ENCODE measurements at places on chromosomes 7 and 10.
A peak's percentile ranks its signal among the peaks of the same experiment; 100 is the strongest.

- DNase-seq, result peak; percentile 65
These were observed at the start of gene FKBP9 for GRCh38 chr7:32957326-32958045. Gene FKBP9 (plus strand): TSS chr7:32957440. CDS start chr7:32957574, 134 bp downstream.

GRCh38 chr7:641269-641671 is 85.2 kb upstream of the DNAAF5 start:
- no peak for DNase-seq

GRCh38 chr10:541750-542371 is 147.6 kb downstream of the DIP2C start:
- DNase-seq, result peak; percentile 2

- DNase-seq, result no peak
These were observed 1.3 kb downstream of the KAT6B start for GRCh38 chr10:74827694-74828093.

- no peak for DNase-seq
These were observed 675.0 kb upstream of the ANKRD30A start for GRCh38 chr10:36450380-36450779.

DNA sequence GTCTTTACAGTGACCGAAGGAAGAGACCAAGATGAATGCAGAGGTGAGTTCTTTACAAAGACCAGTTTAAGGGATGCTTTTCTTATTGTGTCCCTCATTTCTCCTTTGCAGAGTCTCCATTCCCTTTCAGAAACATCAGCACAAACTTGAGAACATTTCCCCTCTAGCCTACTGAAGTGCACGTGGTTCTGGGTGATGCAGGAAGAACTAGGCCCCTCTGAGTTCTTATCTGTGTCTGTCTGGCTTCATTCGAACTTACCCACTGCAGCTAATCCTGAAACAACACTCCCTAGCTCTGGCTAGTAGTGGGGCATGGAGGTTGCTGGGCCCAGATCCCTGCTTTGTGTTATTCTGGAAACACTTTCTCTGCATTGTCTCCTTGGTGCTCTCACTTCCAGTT is 12.6 kb downstream of the BLVRA start:
- no peak for DNase-seq

GRCh38 chr10:91117505-91117904 is 103.0 kb upstream of the PCGF5 start:
- DNase-seq, result no peak

GRCh38 chr7:43166686-43167085 is 54.2 kb downstream of the HECW1 start:
- no peak for DNase-seq

DNA sequence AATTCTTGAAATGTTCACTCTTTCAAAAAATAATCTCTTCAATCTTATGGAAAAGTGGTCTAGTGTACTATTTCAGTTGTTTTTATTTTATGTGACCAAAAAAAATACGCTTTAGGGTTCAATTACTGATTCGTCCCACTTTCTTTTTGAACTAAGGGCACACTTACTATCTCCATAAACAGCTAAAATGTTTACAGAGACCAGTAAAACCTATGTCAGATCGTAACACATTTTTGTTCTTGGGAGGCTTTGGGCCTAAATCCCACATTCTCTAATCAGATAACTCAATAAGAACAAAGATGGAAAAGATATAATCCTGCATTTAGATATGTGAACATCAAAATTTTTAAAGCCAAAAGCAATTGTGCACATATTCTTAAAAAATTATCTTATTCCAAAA is 29.8 kb upstream of the EPC1 start:
- peak; percentile 9 for DNase-seq

GRCh38 chr7:12993025-12993424 is 305.6 kb downstream of the ARL4A start:
- no peak for DNase-seq

DNA sequence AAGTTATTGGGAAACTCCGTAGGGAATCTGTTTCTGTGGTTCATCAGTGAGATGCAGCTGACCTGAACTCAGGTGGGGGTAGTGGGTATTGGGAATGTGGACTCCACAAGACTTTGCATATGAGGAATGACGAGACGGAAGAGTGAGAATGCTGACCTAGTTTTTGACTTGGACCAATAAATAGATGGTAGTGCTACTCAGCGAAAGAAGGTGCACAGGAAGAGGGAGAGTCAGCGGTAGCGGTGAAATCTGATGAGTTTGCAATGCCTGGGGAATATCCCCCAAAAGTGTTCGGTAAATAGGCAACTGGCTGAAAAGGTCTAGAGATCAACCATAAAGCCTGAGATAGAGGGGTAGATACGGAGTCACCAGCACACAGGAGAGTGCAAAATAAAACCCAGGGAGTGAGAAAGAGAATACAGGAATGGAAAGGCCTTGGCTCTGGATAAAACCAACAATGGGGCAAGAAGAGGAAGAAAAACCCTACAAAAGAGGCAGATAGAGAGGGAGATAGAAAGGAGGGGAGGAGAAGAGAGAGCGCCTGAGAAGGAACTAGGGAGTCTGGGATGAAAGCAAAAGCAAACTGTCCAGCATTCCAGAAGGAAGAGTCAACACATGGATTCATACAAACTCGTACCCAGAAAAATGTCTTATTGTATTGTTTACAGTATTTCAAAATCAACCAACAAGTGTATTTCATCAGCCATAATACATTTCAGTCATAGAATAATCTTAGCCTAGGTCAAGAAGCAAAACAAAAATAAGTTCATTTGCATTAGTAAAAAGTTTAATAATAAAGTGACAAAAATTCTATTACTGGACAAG is 5.4 kb downstream of the ARHGAP21 start:
- no peak for DNase-seq
